ENCODE measurements at places on chromosomes 11 and 22. TPM values are rescaled to one million over a fixed set of nuclear protein-coding genes. Genes with fewer than 3 reads are reported as not detected.

GPR83 gene
- total RNA-seq = not detected

CHRNA10 gene
- 1.9 TPM for total RNA-seq

MRGPRX3 gene
- not detected for total RNA-seq

DNA sequence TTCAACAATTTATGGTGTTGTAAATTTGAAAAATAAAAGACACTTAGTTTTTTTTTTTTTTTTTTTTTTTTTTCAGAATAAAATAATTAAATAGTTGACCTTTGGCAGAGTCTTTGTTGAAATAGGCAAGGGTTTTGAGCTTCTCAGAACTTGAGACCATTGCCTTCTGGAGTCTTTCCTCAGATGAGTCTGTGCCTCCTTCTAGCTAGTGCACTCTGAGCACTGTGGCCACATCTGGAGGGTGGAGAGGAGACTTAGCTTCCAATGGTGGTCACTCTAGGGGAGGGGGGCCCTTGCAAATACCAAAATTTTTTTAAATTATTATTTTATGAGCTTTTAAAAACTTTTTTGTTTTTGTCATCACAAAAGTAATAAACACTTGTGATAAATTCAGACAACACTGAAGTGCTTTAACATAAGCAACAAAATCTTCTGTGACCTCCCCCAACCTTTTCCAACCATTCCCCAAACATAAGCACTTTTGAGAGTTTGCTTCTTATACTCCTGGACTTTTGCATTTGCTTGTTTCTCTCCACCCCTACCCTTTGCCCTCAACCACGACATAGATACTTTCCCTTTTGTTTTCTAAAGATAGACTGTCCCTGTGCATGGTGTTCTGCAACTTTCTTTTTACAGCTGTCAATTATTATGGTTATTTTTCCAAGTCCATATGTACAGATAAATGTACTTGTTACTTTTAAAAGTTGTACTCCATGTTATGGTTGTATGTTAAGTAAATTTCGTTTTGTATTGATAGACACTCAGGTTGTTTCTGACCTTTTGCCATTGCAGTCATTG, 41.1 kb downstream of the BMAL1 start:
- no peaks in the 10 kb centered on the region for H3K36me3 ChIP-seq
- no peak for DNase-seq

- H3K36me3 ChIP-seq = no peaks in the 10 kb centered on the region
- H3K4me3 ChIP-seq = no peak overlapping the region
- H3K27ac ChIP-seq = no peak overlapping the region
- H3K27me3 ChIP-seq = peaks cover 26% of the 10 kb centered on the region
Observed at GRCh38 chr11:11253995-11254394, 99.1 kb downstream of the CSNK2A3 start.

GRCh38 chr11:1472180-1473005, 14.2 kb downstream of the MOB2 start:
- no peaks in the 10 kb centered on the region for H3K36me3 ChIP-seq
- no peak for DNase-seq
- no peaks in the 10 kb centered on the region for H3K4me1 ChIP-seq
- no peak overlapping the region for H3K27ac ChIP-seq

DNA sequence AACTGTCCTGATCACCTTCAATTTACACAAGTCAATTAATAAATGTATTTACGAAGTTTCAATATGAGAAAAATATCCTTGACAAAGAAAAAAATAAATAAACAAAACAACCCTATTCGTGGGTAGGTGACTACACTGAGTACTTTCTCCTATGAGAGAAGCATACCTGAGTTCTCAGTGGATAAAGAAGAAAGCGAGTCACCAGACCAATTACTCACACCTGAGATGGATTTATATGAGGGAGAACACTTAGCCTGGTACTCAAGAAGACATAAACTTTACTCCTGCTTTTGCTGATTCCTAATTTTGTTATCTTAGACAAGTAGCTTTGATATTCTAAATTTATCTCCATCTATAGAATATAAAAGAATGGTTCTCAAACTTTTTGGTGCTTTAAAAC, 735.2 kb upstream of the ANO3 start:
- no peak for DNase-seq
- H3K27me3 ChIP-seq = no peaks in the 10 kb centered on the region
- no peak overlapping the region for H3K27ac ChIP-seq
- H3K36me3 ChIP-seq = no peaks in the 10 kb centered on the region

GRCh38 chr11:74357449-74357848, 40.8 kb downstream of the PGM2L1 start:
- H3K4me1 ChIP-seq = no peaks in the 10 kb centered on the region
- no peaks in the 10 kb centered on the region for H3K27me3 ChIP-seq
- H3K36me3 ChIP-seq = no peaks in the 10 kb centered on the region
- H3K4me3 ChIP-seq = no peak overlapping the region

DNA sequence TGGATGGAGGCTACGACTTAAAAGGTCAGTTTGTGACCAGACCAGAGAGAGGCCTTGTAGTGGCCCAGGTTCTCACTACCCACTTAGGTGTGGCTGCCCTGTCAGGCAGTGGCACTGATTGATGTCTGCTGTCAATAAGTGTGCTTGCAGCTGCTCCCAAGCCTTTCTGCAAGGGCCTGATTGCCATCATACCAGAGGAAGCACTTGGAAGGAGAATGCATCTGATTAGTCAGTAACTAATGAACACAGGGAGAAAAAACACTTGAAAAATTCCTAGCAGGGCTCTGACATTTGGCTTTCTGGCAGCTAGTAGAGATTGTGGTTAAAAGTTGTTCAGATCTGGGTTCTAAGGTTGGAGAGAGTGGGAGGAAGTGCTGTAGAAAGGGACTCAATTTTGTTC, 107.5 kb downstream of the NAV2 start:
- no peaks in the 10 kb centered on the region for H3K27me3 ChIP-seq
- no peak for DNase-seq
- H3K36me3 ChIP-seq = no peaks in the 10 kb centered on the region
- no peak overlapping the region for H3K27ac ChIP-seq
- H3K4me3 ChIP-seq = no peak overlapping the region
- H3K4me1 ChIP-seq = no peaks in the 10 kb centered on the region
